ENCODE measurements at places on chromosomes 12 and 14.

DNA sequence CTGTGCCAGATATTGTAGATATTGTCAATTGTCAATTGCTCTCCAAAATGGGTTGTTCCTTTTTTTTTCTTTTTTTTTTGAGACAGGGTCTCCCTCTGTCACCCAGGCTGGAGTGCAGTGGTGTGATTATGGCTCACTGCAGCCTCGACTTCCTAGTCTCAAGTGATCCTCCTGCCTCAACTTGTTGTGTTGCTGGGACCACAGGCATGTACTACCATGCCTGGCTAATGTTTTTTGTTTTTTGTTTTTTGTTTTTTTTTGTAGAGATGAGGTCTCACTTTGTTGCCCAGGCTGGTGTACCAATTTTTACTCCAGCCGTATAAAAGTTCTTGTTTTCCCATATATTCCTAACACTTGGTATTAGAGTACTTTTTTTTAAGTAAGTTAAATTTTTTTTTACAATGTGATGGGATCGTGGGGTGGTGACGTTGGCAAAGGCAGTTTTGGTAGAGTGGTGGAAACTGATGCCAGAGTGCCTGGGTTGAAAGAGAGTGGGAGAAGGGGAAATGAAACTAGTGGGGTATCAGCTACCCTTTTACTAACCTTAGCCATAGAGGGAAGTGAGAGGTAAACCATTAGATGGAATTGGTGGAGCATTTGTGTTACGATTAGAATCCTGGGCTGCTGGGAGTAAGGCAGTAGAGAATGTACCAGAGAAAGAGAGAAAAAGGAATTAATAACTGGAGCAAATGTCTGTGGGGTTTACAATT is 33.0 kb upstream of the CFAP54 start:
- DNase-seq = peak; percentile 24

DNA sequence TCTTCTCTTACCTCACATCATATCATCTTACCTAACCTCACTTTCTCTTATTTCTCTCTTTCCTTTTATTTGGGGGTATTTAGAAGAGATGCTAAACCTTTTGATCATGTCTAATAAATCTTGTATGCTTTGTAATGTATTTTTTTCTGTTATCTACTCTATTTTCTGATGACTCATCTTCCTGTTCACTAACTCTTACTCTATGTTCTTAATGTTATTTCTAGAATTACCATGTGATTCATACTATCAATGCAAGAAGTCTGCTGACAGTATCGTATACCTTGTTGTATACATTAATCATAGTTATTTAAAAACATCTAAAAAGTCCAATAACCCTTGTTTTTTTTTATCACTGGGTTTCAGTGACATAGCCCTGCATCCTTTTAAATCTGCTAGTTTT is 62.3 kb downstream of the MGAT4C start:
- DNase-seq = no peak

DNA sequence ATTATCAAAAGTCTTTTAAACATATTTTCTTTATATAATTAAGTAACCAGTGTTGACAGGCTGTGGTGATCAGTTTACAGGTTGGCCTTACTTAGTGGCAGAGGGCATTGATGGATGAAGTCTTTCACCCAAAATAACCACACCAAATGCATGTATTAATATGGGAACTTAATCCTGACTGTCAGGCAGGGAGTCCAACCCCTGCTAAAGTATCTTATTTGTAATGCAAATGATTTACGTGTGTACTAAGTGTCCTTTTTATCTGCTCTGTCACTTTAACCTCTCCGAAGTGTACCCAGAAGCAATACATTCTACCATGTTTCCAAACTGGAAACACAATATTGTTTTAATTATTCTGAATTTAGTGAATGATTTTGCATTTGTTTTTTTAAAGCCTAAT is 1.4 kb downstream of the MYBPC1 start:
- DNase-seq = no peak

- no peak for DNase-seq
Observed at GRCh38 chr12:113226696-113227568, 5.7 kb downstream of the TPCN1 start.

All from NB4 (cell line).